ENCODE measurements at places on chromosomes 5 and 9.

GRCh38 chr9:16060436-16061129 lies 507.7 kb downstream of the CCDC171 start:
- no peak for DNase-seq

- DNase-seq: no peak
Measured at GRCh38 chr5:77849308-77849900, 73.3 kb upstream of the TBCA start.

DNA sequence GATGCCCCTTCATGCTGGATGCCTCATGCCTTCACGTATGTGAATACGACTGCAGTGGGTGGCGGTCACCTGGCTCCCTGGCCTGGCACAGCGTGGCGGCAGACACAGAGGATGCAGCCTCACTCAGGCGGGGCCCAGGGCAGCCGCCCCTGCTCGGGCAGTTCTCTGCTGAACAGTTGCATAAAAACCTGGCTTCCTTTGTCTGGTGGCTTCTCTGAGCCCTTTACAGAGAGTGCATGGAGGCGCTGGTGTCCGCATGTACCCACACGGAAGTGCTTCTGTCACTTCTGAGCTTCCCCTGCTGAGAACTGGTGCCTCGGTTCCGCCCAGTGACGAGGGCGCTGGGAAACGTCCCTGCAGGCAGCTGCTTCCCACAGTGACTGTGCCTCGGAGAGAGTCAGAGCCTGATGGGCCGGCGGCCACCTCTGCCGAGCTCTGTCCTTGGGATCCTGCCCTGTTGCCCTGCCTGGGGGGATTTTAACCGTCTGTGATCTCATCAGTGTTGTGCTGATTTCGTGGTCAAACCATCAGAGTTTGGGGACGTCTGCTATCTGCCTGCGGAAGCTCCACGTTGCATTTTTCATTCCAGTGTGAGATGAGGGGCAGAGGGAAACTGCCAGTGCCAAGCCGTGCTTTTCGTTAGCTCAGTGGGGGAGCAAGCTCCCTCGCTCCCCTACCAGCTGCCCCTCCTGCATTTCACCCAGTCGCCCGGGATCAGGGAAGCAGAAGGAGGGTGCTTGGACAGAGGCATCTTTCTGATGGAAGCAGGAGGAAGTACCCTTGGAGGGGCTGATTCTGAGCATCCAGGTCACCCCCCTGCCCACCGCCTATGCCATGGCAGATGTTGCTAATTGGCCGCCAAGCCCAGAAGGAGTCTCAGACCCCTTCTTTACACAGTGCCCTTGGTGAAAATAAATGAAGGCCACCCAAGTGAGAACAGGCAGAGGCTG lies 153.0 kb upstream of the COL5A1 start:
- DNase-seq: no peak

DNA sequence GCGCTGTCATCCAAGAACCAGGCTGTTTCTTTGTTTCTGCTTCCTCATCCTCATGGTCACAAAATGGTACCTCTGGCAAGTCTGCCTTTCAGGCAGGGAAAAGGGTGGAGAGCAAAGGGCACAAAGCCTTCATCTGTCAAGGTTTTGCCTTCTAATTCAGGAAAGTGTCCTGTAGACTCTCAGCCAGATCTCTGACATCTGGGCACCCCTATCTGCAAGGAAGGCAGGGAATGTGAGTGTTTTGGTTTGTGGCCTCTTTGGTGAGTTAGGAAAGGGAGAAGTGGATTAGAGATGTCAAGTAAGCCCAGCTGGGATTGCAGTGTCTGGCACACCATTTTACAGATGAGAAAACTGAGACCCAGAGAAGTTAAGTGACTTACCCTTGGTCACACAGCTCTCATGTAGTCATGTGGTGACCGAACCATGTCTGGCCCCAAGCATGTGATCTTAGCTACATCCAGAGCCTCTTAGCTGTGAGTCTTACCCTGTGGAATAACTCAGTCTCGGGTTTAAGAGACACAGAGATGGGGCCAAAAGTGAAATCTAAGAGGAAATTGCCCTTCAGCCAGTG lies 115.6 kb upstream of the SAP30L start:
- no peak for DNase-seq

- no peak for DNase-seq
Measured at GRCh38 chr5:135223891-135224625, 175.0 kb downstream of the MACROH2A1 start.

GRCh38 chr9:98256756-98257155 lies 1.3 kb upstream of the TBC1D2 start:
- no peak for DNase-seq

DNA sequence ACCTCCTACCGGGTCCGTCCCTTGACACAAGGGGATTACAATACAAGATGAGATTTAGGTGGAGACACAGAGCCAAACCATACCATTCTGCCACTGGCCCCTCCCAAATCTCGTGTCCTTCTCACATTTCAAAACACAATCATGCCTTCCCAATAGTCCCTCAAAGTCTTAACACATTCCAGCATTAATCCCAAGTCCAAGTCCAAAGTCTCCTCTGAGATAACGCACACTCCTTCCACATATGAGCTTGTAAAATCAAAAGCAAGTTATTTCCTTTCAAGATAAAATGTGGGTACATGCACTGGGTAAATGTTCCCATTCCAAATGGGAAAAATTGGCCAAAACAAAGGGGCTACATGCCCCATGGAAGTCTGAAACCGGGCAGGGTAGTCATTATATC lies 463.9 kb upstream of the CDH9 start:
- no peak for DNase-seq

- DNase-seq: no peak
Measured at GRCh38 chr5:77356740-77357139, 135.4 kb downstream of the WDR41 start.

- no peak for DNase-seq
Measured at GRCh38 chr9:92019658-92020057, 69.6 kb upstream of the ROR2 start.

GRCh38 chr9:111178331-111179055 lies 140.2 kb upstream of the LPAR1 start:
- no peak for DNase-seq

GRCh38 chr5:91381774-91382359 lies 1.2 kb downstream of the ARRDC3 start:
- peak; percentile 41 for DNase-seq

DNA sequence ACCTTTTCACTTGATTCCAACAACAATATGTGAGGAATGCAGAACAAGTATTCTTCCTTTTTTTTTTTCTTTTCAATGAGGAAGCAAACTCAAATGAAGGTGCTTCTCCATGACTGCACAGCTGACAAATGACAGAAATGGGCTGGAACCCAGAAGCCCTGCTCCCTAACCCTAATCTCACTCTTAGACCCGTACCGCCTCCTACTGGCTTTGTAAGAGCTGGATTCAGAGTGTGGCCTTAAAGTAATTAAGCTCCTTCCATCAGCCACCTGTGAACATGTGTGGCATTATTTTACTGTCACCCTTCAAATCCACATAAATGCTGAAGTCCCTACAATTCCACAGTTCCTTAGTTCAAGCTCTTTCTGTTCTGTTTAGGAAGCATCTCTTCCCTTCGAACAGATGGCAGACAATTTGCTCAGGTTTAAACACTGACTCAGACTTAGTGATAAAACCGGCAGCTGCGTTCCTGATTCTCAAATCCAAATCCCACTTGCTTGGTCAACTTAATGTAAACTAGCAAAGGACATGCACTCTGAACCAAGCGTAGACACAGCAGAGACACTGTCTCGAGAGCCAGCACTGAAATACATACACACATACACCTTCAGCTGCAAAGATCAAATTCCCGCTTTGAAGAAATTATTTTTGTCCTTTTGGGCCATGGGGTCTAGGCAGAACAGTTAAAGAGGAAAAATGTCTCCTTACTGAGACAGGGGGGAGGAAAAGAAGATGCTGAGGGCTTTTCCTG lies 316.7 kb upstream of the TLE4 start:
- DNase-seq: no peak

GRCh38 chr5:61438298-61438970 lies 106.4 kb downstream of the ZSWIM6 start:
- DNase-seq: no peak

- no peak for DNase-seq
Measured at GRCh38 chr5:126972062-126972895, 58.1 kb downstream of the MARCHF3 start.

- DNase-seq: no peak
Measured at GRCh38 chr5:142074006-142074405, 34.6 kb upstream of the NDFIP1 start.

DNA sequence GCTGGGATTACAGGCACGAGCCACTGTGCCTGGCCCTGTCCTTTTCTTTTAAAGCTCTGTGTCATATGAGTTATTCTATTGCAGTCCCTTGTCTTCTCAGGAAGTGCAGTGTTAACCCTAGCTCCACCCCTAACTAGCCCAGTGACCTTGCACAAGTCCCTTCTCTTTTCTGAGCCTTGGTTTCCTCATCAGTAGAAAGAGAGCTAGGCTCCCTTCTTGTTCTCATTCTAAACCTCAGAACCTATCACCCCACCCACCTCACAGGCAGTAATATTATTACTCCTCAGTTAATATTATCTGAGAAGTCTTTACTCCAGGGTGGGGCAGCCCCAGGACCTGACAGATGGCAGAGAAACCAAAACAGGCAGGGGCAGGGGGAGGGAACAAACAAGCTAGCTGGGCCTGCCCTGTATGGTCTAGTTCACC lies 7.2 kb downstream of the CYFIP2 start:
- no peak for DNase-seq

DNA sequence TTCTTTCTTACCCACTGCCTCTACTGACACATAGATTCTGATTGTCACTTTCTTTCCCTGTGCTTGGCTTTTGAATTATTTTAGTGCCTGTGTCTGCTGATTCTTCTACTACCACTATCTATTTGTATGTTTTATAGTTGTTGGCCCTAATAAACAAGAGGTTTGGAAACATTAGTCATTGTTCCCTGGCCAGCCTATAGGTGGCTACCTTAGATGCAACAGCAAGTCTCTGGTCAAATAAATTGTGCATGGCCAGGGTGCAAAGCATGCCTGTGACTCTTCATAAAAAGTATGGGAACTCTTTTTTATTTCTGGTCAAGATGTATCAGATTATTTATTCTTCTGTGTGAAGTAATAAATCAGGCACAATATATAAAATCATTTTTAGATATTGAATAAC lies 124.4 kb downstream of the PLK2 start:
- DNase-seq: no peak

- DNase-seq: no peak
Measured at GRCh38 chr5:169333518-169333917, 32.6 kb upstream of the SLIT3 start.

DNA sequence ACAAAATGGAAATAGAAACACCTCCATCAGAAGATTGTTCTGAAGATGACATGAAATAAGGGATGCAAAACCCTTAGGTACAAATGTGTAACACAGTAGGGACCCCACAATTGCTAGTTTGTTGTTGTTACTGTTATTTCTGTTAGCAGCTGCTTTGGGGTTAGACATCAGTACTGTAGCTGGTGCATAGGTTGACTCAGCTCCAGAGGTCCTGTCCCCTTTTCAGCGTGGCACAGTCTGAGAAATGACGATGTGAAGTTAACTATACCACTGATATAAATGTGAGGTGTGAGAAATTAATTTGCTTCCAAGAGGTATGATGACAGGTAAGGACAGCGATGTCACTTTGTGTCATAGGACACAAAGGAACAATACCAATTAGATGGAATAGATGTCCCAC lies 384.6 kb upstream of the KLF4 start:
- no peak for DNase-seq

DNA sequence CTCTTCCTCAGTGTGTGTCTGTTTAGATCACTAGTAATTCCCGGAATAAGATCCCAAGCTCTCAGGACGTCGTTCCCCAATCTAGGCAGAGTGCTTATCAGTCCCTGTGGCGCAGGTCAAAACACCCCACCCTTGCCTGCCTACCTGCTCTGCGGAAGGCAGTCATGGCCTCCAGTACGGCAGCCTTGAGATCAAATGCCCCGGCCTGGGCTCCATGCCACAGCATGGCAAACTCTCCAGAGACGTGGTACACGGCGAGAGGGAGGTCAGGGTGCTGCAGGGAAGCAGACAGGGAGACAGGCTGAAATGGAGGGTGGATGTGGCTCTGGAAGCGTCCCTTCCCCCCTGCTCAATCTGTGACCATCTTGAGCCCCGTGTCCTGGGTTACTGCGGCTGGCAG lies 12.0 kb upstream of the HDHD3 start:
- DNase-seq: no peak

DNA sequence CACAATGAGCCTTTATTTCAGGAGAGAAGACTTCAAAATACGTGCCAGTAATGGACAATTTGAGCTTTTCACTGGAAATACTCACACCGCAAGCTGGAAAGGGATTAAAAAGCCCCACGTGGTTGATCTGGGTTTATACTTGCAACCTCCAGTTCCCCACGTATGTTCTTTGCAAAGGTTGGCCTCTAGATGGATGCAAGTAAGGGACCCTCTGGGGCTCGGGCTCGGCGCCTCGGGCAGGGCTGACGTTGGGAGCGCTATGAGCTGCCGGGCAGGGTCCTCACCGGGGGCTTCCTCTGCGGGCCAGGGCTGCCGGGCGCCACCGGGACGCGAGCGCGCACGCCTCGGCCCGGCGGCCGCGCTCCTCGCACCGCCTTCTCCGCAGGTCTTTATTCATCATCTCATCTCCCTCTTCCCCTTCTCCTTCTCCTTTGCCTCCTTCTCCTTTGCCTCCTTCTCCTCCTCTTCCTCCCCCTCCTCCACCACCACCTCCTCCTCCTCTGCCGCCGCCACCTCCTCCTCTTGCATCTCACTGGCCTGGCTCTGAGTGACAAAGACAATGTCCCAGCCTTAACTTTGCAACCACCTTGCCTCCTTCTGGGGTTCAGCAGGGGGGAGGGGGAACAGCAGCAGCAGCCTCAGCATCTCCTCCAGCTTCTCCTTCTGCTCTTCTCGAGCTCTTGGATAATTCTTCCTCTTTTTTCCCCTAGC lies 701 bp upstream of the ZNF462 start:
- DNase-seq: peak; percentile 45

GRCh38 chr5:62621280-62621679 lies 42.7 kb downstream of the LRRC70 start:
- DNase-seq: peak; percentile 68

GRCh38 chr9:136179761-136180160 lies 25.2 kb downstream of the LHX3 start:
- DNase-seq: no peak

- DNase-seq: no peak
Measured at GRCh38 chr5:145062280-145063062, 772.7 kb downstream of the PRELID2 start.

- DNase-seq: no peak
Measured at GRCh38 chr9:34987160-34987901, 2.2 kb upstream of the DNAJB5 start.

DNA sequence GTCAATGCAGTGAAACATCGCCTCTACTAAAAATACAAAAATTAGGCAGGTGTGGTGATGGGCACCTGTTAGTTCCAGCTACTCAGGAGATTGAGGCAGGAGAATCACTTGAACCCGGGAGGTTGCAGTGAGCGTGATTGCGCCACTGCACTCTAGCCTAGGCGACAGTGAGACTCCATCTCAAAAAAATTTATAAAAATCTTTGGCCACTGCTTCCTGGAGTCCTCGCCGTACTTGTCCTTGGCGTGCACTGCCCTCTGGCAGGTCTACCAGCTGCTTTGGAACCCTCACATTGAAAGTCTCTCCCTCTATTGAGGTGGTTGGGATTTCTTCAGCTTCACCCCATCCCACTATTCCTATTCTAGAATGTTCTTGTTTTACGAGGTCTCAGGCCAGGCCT lies 25.0 kb downstream of the DYNC2I2 start:
- no peak for DNase-seq

- DNase-seq: no peak
Measured at GRCh38 chr9:129270903-129271431, 92.9 kb upstream of the IER5L start.
